ENCODE measurements at places on chromosomes 7 and 10. TPM values are rescaled to one million over a fixed set of nuclear protein-coding genes. Genes with fewer than 3 reads are reported as not detected.

The ARPC1A gene
- total RNA-seq: 234 TPM

The AFAP1L2 gene
- 6.8 TPM for total RNA-seq

The A1CF gene
- total RNA-seq: not detected

The MYO1G gene
- 0.26 TPM for total RNA-seq

The EN2 gene
- total RNA-seq: not detected

The HECW1 gene
- total RNA-seq: under 0.01 TPM

The OPALIN gene
- not detected for total RNA-seq

The UCMA gene
- total RNA-seq: not detected

The CLEC5A gene
- total RNA-seq: not detected

Measured in bronchial epithelial cell (primary cell).